ENCODE measurements at places on chromosomes 6 and 20.

DNA sequence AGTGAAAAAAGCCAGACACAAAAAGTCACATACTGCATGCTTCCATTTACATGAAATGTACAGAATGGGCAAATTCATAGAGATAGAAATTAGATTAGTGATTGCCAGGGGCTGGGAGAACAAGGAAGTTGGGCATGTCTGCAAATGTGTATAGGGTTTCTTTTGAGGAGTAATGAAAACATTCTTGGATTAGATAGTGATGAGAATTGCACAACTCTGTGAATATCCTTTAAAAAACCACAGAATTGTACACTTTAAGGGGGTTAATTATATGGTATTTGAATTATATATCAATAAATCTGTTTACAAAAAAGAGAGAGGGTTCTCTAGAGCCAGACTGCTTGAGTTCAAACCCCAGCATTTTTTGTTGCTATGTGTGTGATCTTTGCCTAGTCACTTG, 188.1 kb downstream of the CDC5L start:
- no peak for DNase-seq

- no peak for DNase-seq
These were observed 32.4 kb upstream of the FAM184A start for GRCh38 chr6:119110601-119111548.

DNA sequence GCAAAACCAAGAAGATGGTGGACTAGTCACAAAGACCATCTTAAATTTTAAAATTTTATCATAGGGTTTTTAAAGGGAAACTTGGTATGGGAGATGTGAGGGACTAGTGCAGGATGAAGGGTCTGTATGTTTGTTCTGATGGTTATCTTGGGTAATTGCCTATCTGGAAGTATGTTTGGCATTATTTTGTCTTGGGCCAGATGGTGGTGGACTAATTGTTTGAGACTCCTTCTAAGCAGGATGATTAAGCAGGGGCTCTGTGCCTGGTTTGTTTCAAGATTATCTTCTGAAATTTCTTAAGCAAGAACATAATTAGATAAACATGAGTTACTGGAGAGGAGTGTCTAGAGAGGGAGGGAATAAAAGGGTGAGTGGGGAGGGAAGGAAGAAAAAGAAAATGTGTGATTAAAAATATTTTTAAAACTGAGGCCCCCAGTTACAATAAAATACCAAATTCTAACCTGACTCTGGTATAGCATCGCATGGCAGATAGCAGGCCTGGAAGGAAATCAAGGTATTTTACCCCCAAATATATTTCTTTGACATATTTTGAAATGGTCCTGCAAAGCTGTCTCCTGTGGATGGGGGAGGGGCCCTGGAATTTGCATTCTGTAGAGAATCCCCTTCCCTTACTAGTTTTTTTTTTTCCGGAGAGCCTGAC, 49.9 kb upstream of the FAM184A start:
- no peak for DNase-seq

GRCh38 chr6:98033617-98034016, 750.6 kb upstream of the MMS22L start:
- DNase-seq: no peak

GRCh38 chr20:64244281-64244805, 11.2 kb upstream of the PCMTD2 start:
- DNase-seq: no peak

DNA sequence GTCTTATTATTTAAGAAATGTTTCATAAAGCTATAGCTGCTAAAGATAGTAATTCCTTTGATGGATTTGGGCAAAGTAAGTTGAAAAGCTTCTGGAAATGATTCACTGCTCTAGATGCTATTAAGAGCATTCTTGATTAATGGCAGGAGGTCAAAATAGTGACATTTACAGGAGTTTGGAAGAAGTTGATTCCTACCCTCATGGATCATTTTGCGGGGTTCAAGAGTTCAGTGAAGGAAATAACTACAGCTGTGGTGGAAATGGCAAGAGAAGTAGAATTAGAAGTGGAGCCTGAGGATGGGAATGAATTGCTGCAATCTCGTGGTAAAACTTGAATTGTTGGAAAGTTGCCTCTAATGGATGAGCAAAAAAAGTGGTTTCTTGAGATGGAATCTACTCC, 316.1 kb downstream of the UTRN start:
- no peak for DNase-seq

DNA sequence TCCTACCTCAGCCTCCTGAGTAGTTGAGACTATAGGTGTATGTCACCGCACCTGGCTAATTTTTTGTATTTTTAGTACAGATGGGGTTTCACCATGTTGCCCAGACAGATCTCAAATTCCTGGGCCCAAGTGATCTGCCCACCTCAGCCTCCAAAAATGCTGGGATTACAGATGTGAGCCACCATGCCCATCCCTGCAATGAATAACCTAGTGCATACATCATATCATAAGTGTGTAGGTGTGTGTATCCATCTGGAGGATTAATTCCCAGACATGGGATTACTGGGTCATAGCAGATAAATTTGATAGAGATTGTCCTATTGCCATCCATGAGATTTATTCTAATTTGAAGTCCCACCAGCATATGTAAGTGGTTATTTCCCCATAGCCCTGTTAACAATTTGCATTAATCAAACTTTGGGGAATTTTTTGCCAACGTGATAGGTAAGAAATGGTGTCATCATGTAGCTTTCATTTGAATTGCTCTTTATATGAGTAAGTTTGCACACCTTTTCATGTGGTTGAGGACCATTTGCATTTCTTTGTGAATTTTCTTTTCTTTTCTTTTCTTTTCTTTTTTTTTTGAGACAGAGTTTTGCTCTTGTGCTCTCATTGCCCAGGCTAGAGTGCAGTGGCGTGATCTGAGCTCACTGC, 29.9 kb upstream of the BACH2 start:
- DNase-seq: no peak

Measured in SIG-M5 (cell line).